ENCODE measurements at places on chromosomes 1 and 21. TPM values are rescaled to one million over a fixed set of nuclear protein-coding genes. Genes with fewer than 3 reads are reported as not detected.

Gene SIPA1L2
- 35.6 TPM for total RNA-seq

DNA sequence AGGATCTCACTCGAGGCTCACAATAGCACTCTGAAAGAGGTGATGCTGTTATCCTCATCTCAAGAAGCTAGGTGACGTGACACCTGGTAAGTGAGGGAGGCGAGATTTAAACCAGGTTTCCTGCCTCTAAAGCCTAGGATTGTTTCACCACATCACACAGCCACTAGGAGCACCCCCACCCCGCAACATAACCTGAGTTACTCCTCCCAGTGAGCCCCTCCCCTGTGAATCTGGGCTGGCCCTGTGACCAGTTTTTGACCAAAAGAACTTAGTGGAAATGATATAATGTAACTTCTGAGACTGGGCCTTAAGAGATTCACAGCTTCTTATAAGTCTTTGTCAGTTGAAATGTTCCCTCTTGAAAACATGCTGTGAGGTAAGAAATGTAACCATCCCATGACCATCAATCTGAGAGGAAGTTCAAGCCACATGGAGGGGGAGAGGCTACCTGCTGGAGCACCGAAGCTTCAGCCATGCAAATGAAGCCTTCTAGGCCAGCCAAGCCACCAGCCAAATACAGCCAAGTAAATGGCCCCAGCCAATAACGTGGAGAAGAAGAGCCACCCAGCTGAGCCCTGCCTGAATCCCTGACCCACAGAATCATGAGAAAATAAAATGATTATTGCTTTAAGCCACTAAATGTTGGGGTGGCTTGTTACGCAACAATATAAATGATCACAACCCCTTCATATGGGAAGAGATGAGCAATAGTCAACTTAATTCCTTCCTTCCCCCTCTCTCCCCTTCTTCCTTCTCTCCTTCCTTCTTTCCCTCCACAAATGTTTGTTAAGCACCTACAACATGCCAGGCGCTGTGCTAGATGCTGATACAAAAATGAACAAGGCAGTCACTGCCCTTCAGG, 61.0 kb upstream of the FAM20B start:
- DNase-seq: no peak

- DNase-seq: no peak
These were observed 390.7 kb downstream of the NPHP4 start for GRCh38 chr1:5601516-5601915.

DNA sequence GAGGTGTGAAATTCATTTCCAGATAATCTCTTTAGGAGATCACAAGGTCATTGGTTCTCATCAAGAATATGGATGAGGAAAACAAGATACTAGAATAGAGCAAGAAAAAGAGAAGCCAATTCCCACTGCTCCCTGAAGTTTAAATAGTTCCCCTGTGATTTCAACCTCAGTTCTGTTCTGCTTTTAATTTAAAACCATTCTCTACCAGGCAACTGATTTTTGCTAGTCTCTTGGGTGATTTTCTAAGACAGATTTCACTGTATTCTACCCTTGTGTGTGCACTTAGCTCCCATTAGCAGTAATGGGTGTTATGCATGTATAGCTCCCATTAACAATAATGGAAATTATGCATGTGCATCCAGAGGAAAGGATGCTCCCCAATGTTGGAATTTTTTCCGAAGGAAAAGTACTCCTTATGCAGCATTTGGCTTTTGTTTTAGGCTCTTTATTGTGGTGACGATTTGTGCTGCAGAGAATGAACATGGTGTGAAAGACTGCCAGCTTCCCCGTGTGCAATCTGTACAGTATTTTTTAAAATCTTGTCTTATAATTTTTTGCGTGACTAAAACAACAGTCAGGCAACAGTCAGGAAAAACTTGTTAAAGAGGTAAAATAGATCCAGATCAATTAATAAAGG, 144.0 kb upstream of the ZRANB2 start:
- no peak for DNase-seq

Gene CSMD2
- total RNA-seq: 1.1 TPM

DNA sequence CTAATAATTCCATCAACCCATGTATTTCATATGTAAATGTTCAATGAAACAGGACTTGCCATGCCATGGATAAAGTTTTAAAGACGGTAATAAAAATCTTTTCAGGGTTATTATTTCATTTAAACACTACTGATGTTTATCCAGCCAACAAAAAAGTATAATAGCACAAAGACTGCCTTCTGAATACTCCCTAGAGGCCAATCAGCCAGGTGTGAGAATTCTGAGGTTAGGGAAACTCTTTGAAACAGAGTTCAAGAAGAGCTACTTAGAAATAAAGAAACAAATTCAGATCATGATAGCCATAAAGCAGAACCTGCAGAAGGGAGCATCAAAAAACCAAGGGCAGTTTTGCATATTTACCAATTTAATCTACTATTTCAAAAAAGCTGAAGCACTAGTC, 48.7 kb downstream of the AKT3 start:
- no peak for DNase-seq

Gene SLC16A1
- 9.0 TPM for total RNA-seq

DNA sequence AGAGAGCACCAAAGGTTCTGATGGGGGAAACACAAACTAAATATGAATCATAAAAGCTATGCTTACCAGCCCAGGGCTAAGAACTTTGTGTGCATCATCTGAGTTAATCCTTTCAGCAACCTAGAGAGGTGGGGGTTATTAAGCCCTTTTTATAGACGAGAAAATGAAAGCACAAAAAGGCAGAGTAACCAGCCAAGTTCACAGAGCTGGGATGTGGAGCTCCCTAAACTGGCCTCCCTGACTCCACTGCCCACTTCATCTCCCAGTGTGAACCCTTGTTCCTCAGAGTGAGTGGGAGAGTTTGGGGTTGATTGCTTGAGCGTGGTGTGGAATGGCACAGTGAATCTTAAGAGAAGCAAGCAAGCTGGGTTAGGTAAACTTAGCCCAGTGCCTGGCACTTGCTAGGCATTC, 10.8 kb upstream of the BCAR3 start:
- no peak for DNase-seq

- no peak for DNase-seq
These were observed 128.4 kb upstream of the ZBTB40 start for GRCh38 chr1:22323141-22323845.

DNA sequence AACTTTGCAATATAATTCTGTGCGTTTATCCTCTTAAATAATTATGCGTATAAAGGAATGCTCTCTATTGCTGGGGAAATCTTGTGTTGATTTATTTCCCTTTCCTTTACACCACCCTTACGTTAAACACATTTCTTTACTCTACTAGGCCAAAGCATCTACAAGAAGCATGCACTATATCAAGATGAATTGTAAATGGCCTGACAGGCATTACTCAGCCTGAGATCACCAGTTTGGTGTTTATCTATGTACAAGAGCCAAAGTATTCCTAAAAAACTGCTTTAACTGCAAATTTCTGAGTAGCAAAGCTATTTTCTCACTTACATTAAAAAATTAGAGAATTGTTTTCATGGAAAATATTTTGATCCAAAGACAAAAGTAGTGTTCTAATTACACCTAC, 114.8 kb downstream of the TYW3 start:
- no peak for DNase-seq

GRCh38 chr1:237901299-237901934, 10.7 kb upstream of the ZP4 start:
- no peak for DNase-seq

DNA sequence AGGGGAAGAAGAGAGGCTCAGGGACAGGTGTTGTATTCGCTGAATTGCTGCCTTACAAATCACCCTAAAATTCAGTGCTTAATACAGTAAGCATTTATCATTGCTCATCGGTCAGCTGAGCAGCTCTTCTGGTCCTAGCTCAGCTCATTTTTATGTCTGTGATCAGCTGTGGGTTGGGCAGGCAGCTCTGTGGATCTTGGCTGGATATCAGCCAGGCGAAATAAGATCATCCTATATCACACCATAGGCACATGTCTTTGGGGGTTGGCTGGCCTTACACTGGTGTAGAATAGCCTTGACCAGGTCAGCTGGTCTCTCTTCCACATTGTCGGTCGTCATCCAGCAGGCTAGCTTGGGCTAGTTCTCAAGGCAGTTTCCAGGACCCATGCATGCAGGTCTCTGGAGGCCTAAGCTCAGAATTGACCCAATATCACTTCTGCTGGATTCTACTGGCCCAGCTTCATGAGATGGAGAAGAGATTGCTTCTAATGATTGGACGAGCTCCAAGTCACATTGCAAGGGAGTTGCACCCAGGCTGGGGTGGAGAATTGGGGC, 448.6 kb downstream of the KIF26B start:
- no peak for DNase-seq

Gene CBR1
- total RNA-seq: 44.2 TPM

Measured in ureter (tissue), 1 donor.